ENCODE measurements at places on chromosomes 16 and 17.

GRCh38 chr16:70708366-70709246 lies 22.8 kb upstream of the MTSS2 start:
- no peak for DNase-seq

GRCh38 chr16:30761427-30761927 lies 385 bp downstream of the CFAP119 start:
- no peak for DNase-seq

DNA sequence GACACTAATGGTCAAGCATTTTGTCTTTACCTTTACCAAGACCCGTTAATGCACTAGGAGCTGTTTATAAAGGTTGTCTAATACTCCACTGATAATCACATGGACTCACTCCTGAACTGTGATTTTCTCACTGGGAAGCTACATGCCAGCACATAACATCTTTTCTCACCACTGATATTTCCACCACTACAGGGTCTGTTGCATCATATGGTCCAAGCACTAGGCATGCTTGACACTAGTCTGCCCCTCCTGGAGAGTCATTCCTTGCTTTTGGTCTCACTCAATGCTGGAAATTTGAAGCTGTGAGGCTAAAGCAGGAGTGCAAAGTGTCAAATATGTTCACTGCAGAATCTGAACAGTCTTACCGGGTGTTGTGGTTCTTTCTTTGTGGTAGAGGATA lies 1576.8 kb downstream of the CDH8 start:
- no peak for DNase-seq

- DNase-seq = no peak
Observed at GRCh38 chr16:263944-264343, 11.8 kb downstream of the RGS11 start.

- DNase-seq = no peak
Observed at GRCh38 chr17:42407289-42407836, 15.7 kb downstream of the CAVIN1 start.

GRCh38 chr16:30901201-30902028 lies 5.0 kb downstream of the CTF1 start:
- no peak for DNase-seq

GRCh38 chr16:56525236-56525635 lies 5.4 kb upstream of the BBS2 start:
- peak; percentile 68 for DNase-seq

DNA sequence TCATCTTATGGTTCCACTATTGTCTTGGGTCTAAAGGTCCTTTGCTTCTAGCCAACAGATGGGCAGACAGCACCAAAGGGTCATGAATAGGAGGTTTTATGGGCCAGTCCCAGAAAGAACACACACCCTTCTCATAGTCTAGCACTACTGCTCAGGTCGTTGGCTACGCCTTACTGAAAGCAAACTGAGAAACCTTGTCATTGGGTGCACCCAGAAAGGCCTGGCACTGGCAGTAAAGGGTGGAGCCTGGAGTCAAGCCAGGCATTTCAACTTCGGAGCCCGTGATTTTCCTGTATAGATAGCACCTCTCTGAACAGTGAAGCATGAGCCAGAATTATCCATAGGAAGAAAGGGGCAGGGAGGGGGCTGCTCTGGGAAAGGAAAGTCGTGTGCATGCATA lies 74.9 kb downstream of the VAT1L start:
- no peak for DNase-seq

GRCh38 chr16:15689290-15689689 lies 39.2 kb downstream of the NDE1 start:
- no peak for DNase-seq

- DNase-seq = no peak
Observed at GRCh38 chr17:48751733-48752398, 23.3 kb upstream of the HOXB13 start.

- peak; percentile 90 for DNase-seq
Observed at GRCh38 chr17:2396568-2397246, 4.2 kb downstream of the MNT start.

- no peak for DNase-seq
Observed at GRCh38 chr17:2977157-2977556, 86.2 kb downstream of the OR1D5 start.

GRCh38 chr17:44920565-44920940 lies 5.3 kb upstream of the GFAP start:
- DNase-seq = no peak

GRCh38 chr17:38673707-38674013 lies 1.1 kb downstream of the EPOP start:
- DNase-seq = no peak

DNA sequence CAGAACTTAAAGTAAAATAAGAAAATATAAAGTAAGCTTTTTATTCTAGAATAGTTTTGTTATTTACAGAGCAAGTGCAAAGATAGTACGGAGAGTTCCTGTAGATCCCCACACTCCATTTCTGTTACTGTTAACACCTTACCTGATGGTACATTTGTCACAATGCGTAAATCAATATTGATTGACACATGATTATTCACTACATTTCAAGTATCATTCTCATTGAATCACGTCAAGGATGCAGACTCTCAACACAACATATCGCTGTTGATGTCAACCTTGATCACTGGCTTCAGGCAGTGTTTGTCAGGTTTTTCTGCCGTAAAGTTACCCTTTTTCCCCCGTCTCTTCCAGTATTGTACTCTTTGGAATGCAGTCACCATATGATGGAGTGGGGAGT lies 64.2 kb upstream of the WSCD1 start:
- no peak for DNase-seq

DNA sequence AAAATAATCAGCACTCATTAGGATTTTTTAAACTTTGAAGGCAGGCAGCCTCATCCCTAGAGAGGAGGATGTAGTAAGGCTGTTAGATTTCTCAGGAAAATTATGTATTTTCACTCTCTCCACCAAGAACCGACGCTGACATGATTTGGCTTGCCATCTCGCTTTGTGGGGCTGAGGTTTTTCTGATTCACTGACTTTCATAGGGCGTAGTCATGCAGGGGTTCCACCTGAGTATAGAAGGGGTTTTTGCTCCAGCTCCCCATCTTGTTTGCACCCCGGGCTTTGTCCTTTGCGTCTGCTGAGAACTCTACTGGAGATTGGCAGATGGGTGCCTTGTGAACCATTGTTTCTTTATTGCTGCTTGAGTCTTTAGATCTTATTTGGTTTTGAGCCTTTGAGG lies 20.2 kb downstream of the TOM1L1 start:
- DNase-seq = no peak
